ENCODE measurements at places on chromosomes 3 and 15.
A peak's percentile ranks its signal among the peaks of the same experiment; 100 is the strongest.

- peak; percentile 62 for DNase-seq
Observed at GRCh38 chr3:142852009-142852408, 36.9 kb downstream of the PCOLCE2 start.

GRCh38 chr3:134600685-134601463 is 49.9 kb downstream of the KY start:
- DNase-seq, result peak; percentile 73

- no peak for DNase-seq
Observed at GRCh38 chr3:52077925-52078324, 21.6 kb upstream of the DUSP7 start.

GRCh38 chr3:73098873-73099272 is 37.4 kb downstream of the EBLN2 start:
- DNase-seq, result no peak

DNA sequence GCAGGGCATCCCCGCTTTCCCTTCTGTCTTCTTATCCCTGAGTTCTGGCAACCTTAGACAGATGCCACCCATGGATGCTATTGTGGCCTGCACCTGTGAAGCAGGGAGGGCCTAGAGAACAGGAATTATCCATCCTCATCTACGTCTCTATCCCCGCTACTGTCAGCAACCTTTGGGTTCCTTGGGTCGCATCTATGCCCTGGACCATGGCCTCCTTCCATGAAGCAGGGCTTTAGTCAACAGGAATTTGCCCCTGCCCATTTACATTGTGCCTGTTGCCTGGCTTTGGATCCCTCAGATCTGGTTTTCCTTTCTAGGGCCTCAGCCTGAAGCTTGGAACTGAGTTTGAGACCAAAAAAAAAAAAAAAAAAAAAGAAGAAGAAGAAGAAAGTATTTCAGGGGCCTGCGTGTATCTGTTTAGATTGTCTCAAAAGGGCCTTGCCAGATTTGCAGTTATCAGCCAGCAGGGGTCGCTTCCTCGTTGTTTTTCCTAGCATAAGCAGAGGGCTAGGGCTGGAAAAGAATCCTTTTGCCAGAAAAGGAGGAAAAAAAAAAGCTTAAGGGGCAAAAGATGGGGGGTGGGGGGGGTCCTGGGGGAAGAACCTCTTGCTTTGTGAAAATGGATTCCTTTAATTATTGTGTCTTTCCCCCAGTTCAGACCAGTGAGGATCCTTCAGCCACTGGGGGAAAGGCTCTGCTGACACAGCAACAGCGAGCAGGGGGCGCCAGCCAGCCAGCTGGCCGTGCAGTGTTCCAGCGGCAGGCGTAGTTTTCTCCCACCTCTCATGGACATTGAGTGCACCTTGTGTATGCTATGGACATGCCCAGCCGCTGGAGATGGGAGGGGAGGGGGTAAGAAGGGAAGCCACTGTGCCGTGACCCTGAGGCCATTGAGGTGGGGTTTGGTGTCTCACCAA is 65.7 kb upstream of the ALDH1L1 start:
- peak; percentile 70 for DNase-seq

- no peak for DNase-seq
Observed at GRCh38 chr3:127669541-127670228, 3.1 kb upstream of the ABTB1 start.

GRCh38 chr3:56739036-56739435 is 56.0 kb upstream of the TASOR start:
- DNase-seq, result no peak

GRCh38 chr15:90212221-90213098 is 11.3 kb downstream of the SEMA4B start:
- DNase-seq, result no peak
